Stimulated activated CD4-positive, alpha-beta T cell treated with anti-CD3 and anti-CD28 coated beads, Interleukin-4, amount 100 ng/mL, for 24 hours (primary cell): ENCODE measurements at places on chromosomes 3 and 15.

- DNase-seq = no peak
These were observed 37.2 kb upstream of the TMEM115 start for GRCh38 chr3:50396502-50396901.

- DNase-seq = no peak
These were observed 722.6 kb downstream of the FHIT start for GRCh38 chr3:60528651-60529050.

DNA sequence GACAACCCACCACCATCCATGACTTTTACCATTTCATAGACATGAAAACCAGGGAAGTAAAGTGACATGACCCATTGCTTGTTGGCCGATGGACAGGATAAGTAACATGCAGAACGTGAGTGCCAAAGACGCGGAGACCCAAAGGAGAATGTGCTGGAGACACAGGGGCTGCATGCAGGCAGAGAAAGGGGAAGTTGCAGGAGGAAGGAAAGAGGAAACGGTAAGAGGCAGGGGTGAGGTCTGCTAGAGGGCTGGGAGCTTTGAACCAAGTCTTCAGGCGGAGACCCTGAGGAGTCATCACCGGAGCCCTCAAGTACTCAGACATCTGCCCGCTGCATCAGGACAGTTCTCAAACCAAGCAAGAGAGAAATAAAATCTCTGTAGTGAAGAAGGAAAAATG is 34.9 kb downstream of the MAGEF1 start:
- no peak for DNase-seq

DNA sequence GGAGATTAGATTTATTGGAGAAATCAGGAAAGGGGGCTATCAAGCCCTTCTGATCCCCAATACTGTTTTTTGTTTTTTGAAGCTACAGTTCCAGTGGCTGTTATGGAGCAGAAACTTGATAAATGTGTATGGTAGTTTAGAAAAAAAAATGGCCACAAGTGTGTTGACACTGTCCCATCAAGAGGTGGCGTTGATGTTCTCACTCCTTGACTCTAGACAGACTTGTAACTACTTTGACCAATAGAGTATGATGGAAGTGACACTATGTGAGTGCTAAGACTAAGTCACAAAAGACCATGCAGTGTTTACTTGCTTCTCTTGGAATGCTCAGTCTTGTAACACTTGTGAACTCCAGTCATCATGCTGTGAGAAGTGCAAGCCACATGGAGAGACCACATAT is 356.7 kb downstream of the PDCD6IP start:
- no peak for DNase-seq

DNA sequence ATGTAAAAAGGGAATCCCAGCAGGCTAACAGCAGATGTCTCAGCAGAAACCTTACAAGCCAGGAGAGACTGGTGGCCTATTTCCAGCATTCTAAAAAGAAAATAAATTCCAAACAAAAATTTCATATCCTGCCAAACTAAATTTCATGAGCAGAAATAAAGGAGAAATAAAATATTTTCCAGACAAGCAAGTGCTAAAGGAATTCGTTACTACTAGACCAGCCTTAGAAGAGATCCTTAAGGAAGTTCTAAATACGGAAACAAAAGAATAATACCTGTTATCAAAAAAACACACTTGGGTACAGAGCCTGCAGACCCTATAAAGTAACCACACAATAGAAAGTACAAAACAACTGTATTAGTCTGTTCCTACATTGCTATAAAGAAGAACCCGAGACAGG is 41.4 kb downstream of the HDGFL3 start:
- DNase-seq = no peak

DNA sequence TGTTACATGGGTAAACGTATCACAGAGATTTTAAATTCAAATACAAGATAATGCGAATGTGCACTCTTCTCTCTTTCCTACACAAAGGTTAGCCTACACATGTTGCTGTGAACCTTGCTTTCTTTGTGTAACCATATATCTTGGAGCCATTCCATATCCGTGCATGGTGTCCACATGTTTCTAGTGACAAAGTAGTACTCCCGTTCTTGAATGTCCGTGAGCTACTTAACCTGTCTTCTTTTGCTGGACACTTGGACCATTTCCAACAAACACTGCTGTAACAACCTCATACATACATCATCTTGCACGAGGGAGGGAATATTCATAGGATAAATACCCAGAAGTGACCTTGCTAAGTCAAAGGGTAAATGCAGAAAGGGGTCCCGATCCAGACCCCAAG is 75.0 kb downstream of the STRIT1 start:
- no peak for DNase-seq

DNA sequence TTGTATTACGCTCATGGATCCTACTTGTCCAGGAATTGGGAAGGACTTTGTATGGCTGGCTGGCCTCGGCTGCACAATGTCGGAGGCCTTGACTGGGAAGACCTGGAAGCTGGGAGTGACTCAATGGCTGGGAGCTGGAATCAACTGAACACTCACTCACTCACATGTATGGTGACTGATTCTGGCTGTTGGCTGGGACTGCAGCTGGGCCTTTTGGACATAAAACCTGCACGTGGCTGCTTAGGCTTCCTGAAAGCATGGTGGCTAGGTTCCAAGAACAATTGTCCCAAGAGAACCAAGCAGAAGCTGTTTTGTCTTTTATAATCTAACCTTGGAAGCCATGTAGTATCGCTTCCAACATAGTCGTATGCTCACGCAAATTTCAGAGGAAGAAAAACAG is 38.0 kb upstream of the CMTM8 start:
- DNase-seq = no peak

- DNase-seq = no peak
These were observed 50.8 kb downstream of the PLOD2 start for GRCh38 chr3:146110161-146110560.

DNA sequence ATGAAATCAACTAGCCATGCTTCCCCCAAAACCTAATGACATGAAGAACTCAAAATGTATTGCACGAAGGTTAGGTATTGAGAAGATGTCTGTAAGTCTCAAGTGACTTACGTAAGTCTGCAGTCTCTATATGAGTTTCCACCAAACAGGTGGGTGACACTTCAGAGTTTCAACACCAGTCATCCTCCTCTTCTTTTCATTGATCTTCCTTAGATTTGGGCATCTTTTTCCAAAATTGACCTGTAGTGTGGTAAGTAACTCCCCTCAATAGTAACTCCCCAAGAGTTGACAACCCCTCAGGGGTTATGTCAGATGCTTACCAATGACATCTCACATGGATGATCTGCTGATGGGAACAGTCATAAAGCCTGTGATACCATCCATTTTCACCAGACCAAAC is 46.1 kb downstream of the GPR176 start:
- no peak for DNase-seq

GRCh38 chr15:77500989-77501388 is 80.3 kb downstream of the HMG20A start:
- no peak for DNase-seq

GRCh38 chr3:70882104-70882503 is 569.7 kb upstream of the MDFIC2 start:
- DNase-seq = no peak

DNA sequence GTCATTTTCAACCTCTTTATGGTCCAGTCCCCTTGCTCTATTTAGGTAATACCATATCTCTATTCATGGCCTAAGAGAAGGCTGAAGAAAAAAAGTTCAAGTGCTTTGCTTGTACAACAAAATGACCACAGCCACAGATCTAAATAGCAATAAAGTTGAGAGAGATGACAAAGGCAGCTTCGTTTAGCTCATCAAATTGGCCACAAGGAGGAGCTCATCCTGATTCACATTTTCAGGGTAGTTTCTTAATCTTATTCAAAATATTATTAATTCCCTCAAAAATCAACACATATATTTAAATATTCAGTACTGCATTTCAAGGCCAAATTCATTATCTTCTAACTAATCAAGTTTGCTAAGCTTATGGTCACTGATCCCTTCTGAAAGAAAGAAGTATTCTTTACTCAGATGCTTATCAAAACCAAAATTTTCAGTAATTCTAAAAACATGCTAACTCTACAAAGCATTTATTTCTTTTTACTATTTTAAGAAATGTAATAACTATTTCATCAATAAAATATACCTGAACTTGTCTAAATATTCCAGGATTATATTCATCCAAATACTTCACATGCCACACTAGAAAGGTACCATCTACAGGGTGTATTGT is 85.5 kb downstream of the DMXL2 start:
- DNase-seq = no peak

GRCh38 chr3:149476225-149476624 is 1.7 kb downstream of the TM4SF4 start:
- no peak for DNase-seq

DNA sequence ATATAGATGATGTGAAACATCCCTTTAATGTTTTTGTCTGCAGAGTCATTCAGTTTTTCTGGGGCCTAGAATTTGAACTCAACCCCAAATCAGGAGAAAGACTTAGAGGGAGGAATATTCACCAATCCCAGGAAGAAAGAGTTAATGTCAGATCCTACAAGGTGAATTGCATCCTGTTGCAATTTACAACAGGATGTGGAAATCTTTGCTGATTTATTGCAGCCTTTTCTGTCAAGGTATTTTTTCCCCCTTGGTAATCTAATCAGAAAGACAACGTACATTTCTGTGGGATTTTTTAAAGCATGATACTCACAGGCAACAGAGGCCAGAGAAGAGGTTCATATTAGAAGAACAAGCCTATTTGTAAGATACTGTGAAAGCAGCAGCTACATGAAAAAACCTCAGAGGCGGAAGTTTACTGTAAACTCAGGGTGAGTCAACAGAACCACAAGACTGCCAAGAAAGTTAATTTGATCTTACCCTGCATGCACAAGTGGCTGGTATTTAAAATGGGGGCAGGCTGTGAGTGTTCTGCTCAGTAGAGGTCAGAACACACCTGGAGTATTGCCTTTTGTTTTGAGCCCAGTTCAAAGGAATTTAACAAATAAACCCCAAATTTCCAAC is 531.9 kb downstream of the AGBL1 start:
- peak; percentile 29 for DNase-seq

- no peak for DNase-seq
These were observed 202.4 kb upstream of the ICE2 start for GRCh38 chr15:60681353-60681752.

- no peak for DNase-seq
These were observed 66.7 kb downstream of the FBXL22 start for GRCh38 chr15:63663906-63664305.

DNA sequence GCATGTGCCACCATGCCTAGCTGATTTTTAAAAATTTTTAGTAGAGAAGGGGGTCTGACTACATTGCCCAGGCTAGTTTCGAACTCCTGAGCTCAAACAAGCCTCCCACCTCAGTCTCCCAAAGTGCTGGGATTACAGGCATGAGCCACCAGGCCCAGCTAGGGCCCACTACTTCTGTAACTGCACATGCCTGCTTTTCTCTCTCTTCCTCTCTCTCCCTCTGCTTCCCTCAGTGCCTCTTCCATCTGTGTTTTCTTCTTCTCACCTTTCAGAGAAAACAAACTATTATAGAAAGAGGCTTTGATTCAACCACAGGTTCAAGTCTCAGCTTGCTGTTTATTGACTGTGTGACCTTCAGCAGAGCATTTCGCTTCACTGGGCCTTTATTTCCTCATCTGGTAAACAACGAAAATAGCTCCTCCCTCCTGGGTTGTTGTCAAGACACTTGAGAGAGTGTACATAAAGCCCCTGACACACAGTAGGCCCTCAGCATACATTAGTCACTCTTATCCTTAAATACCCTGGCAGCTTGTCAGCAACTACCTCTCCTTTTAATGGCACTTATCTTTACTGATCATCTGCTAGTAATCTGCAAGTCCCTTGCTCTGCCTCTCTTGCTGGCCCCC is 10.2 kb downstream of the TADA3 start:
- DNase-seq = no peak

- no peak for DNase-seq
These were observed 64.1 kb upstream of the GMNC start for GRCh38 chr3:190926619-190927018.

- no peak for DNase-seq
These were observed 17.0 kb upstream of the GHSR start for GRCh38 chr3:172465281-172465680.

DNA sequence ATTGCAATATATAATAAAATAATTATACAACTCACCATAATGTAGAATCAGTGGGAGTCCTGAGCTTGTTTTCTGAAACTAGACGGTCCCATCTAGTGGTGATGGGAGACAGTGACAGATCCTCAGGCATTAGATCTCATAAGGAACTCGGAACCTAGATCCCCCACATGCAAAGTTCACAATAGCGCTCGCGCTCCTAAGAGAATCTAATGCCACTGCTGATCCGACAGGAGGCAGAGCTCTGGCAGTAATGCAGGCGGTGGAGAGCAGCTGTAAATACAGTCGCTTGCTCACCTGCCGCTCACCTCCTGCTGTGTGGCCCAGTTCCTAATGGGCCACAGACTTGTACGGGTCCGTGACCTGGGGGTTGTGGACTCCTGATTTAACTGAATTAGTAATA is 87.8 kb downstream of the P3H2 start:
- DNase-seq = no peak

DNA sequence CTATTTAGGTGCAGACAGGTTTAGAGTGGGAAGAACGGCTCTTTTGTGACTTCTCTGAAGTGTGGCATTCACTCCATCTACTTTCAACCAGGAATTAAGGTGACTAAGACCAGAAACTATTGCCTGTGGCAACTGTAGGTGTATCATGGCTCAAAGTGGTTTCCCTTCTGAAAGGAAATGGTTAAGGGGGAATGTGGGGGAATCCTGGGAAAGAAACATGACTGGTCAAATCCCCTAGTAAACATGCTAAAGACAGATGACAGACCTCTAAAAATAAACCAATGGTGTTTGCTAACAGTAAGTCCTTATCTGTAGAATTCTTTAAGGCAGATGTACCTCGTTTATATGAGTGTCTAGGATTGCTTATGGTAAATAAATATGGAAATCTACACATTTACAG is 56.9 kb downstream of the MEGF11 start:
- DNase-seq = no peak

DNA sequence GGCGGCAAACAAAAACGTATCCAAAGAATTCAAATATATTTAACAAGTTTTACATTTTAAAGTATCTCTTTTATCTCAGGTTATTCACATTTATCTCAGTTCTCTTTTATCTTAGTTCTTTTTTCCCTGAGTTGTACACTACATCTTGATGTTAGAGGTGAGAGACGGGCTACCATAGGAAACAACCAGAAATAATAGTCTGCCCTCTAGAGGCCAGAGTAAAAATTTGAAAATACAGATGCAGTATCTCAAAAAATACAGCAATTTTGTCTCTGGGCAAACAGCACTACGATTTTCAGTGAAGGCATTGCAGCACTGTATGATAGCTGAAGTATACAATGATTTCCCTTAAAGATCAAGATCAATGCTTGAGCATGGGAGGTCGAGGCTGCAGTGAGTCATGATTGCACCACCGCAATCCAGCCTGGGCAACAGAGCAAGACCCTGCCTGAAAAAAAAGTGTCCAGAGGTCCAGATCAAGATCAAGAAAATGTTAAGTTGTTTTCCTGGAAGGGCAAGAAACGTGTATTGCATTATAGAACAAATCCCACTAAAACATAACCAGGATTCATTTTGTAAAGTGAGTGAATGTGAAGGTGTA is 82.6 kb upstream of the ATP11B start:
- DNase-seq = no peak

DNA sequence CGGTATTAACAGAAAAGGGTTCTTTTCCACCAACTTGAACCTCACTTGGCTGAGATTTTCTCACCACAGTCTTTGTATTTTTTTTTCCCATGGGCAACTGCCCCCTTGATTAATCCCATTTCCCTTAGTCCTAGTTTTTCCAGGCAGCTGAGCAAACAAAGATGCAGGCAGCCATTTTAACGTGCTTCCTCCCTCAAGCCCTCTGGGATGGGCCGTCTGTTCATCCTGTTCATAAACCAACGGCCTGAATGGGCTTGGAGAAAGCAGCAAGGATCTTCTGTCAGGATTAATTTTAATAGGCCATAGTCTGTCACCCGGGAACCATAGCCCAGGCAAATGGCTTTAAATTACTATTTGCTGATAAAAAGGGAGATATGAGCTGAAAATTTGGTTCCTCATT is 10.4 kb upstream of the POLR2M start:
- no peak for DNase-seq
